SJSA1 (cell line): ENCODE measurements at places on chromosomes 3 and 15.

- no peak for DNase-seq
Measured at GRCh38 chr3:197728487-197728886, 8.2 kb downstream of the RUBCN start.

GRCh38 chr15:64755427-64755940 lies 19.9 kb downstream of the RBPMS2 start:
- no peak for DNase-seq

DNA sequence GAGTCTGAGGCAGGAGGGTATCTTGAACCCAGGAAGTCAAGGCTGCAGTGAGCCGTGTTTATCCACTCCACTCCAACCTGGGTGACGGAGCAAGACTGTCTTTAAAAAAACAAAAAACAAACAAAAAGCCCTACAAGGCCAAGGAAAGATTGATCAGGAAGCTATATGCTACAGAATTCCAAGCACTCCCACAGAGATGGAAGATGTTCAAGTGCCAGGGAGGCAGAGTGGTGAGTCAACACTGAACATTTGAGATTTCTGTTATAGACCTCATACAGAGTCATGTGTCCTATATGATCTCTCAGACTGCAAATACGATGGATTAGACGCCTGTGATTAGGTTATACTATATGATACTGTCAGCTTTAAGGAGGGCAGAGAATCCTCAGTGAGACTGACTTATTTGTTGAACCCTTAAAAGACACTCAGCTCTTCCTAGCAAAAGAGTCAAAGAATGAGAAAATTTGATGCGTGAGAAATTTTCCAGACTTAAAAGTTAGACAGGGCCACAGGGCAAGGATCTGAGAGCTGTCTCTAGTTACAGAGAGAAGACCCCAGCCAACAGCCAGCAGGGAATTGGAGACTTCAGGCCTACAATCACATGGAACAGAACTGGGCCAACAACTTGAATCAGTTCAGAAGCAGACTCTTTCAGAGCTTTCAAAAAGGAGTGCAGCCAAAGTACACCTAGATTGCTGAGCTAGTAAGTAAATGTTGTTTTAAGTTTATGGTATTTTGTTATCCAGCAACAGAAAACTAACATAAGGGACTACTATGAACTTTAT lies 107.6 kb downstream of the PIK3CB start:
- DNase-seq, result no peak

- no peak for DNase-seq
Measured at GRCh38 chr3:16311960-16312451, 47.0 kb downstream of the OXNAD1 start.

DNA sequence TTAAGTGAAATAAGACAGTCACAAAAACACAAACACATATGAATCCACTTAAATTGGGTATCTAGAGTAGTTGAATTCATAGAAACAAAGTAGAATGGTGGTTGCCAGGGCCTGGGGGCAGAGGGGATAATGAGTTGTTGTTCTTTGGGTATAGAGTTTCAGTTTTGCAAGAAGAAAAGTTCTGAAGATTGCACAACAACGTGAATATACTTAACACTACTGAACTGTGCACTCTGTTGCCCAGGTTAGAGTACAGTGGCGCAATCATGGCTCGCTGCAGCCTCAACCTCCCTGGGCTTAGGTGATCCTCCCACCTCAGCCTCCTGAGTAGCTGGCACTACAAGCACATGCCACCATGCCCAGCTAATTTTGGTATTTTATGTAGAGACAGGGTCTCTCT lies 14.9 kb downstream of the GRAMD2A start:
- DNase-seq, result no peak

GRCh38 chr3:99418209-99418635 lies 220.2 kb upstream of the COL8A1 start:
- no peak for DNase-seq

DNA sequence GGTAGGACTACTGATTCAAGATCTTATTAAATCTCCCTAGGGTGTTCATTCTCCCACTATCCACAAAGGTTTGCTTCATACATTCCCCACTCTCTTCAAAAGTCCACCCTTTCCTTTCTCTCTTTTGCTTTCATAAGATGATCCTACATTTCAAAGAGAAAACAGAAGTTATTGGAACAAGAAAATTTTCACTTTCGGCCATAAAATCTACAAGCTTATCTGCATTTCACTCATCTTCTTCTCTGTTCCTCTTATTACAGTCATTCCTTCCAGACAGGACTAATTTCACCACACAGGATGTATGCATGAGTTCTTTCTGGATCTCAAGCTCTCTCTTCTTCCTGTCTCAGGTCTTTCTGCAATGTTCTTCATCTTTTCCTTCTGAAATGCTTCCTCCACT lies 238.7 kb downstream of the ISL2 start:
- DNase-seq, result no peak

DNA sequence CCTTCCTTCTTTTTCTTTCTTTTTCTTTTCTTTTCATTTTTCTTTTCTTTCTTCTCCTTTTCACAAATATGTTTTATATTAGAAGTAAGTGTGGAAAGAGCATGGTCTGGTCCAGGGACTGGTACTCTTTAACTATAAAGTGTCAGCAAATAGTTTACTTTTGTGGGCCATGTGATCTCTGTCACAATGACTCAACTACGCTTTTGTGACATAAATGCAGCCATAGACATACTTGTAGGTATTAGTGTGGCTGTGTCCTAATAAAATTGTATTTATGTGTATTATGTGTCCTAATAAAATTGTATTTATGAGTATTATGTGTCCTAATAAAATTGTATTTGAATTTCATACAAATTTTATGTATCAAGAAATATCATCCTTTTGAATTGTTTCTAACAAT lies 749.1 kb upstream of the ARPP21 start:
- no peak for DNase-seq

GRCh38 chr3:111595232-111595631 lies at the start of gene ZBED2:
Gene ZBED2 (minus strand): TSS chr3:111595346. CDS start chr3:111594201, 1,145 bp downstream.
- no peak for DNase-seq

- DNase-seq, result no peak
Measured at GRCh38 chr15:97072545-97072944, 742.0 kb downstream of the NR2F2 start.

- no peak for DNase-seq
Measured at GRCh38 chr3:39021465-39022285, 30.1 kb downstream of the SCN11A start.

DNA sequence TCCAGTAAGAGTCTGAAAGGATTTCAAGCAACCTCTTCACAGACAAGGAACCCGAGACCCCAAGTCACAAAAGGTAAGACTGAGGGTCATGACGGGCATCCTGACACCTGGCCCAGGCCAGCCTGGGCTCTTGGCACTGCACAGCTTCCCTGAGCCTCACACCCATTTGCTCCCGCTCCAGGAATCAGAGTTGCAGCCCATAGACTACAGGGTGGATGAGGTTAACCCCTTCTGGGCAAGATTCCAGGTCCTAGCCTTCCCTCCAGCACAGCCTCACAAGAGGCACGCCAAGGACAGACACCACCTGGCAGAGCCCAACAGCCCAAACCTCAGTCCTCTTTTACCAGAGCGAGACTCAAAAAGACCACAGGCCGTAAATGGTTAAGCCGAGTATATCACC lies 36.2 kb downstream of the RBPMS2 start:
- no peak for DNase-seq

DNA sequence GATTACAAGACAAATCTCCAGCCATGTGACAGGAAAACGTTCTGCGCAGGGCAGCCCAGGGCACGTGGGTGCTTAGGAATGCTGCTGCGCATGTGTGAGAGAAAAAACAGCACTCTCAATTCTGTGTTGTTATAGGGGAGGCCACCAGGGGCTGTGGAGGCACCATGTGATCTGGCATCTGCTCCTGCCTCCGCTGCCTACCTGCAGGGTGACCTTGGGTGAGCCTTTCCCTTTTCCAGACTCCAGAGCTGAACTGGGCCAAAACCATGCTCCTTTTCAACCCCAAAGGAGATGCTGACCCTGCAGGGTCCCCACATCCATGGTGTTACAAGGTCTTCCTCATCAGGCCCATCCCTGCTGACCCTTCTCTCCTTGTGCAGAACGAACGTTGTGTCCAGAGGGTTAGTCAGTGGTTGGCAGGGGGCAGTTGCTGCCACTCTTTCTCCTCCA lies 81.5 kb upstream of the RASGRF1 start:
- DNase-seq, result no peak

DNA sequence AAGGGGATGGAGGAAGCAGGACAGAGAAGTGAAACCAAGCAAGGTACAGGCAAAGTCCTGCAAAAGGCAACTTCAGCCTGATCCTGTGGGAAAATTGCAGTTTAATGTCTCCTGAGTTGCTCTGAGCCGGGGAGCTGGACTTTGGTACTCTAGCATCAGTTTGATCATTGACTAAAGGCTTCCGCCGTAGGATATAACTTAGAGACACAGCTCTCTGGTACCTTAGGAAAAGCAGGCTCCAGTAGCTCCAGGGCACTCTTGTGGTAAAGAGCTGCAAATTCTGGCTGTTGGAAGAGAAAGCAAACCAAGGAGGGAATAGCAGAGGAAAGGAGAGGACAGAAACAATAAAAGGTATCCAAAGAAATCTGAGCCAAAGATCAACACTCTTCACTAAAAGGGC lies 521.1 kb downstream of the PLOD2 start:
- no peak for DNase-seq

DNA sequence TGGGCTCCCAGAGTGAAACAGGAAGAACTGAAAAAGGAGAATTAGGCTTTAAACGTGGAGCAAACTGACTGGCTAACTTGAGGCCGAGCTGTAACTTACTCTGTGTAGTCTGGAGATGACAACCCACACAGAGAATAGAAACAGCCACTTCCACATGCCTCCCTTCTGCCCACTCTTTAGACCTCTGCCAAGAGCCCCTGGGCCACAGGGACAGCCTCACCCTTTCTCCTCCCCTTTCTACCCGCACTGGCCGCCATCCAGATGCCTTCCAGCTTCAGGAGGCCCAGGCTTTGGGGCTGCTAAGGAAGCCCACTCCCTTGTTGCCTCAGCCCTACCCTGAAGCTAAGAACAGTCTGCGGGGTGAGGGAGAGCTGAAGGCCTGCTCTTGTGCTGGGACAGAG lies 6.8 kb downstream of the ARHGAP31 start:
- no peak for DNase-seq

DNA sequence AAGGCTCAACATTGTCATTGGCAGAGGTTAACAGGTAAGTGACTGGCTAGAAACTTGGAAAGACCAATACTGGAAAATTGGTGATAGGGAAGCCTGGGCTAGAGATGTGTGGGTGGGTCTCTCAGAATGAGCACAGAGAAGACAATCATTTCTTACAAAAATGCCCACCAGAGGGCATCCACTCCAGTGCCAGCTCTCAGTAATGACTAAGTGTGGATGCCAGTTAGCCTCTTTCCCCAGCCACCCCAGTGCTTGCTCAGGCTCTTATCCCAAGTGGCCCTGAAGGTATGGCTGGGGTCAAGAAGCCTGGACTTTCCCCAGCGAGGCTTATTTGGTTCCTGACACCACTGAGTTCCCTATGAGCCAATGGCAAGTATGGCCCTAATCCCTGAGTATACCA lies 115.9 kb upstream of the ST8SIA2 start:
- DNase-seq, result peak; percentile 21

GRCh38 chr3:145776782-145777408 lies 384.1 kb downstream of the PLOD2 start:
- no peak for DNase-seq

- DNase-seq, result peak; percentile 47
Measured at GRCh38 chr3:195001961-195002861, 268.7 kb downstream of the XXYLT1 start.

DNA sequence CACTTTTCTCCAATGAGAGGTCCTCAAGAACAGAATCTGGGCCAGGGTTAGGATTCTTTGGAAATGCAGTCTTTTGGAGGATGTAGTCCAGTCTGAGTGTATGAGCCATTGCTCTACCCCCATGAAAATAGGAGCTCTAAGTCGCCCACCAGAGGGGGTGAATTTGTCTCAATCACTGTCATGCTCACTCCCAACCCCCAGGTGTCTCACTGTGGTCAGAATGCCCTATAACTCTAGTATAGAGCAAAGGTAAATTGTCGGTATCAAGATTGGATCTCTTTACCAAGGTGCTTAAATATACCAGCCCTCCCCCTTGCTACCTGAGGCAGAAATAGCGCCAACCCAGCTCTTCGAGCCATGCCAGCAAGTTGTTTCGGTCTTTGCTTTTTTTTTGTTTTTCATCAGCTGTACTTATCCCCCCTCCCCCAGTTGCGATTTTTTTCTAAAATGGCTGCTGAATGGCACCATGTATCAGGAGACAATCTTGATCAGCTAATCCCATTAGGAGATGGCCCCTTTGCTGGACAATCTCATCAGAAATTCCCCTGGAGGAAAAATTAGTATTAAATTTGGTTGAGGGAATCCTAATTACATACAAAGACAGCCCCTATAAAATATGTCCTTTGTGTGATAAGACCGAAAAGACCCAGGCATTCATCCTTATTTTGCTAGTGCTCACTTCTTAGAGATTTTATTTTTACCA lies 130.7 kb downstream of the EBLN2 start:
- DNase-seq, result no peak

DNA sequence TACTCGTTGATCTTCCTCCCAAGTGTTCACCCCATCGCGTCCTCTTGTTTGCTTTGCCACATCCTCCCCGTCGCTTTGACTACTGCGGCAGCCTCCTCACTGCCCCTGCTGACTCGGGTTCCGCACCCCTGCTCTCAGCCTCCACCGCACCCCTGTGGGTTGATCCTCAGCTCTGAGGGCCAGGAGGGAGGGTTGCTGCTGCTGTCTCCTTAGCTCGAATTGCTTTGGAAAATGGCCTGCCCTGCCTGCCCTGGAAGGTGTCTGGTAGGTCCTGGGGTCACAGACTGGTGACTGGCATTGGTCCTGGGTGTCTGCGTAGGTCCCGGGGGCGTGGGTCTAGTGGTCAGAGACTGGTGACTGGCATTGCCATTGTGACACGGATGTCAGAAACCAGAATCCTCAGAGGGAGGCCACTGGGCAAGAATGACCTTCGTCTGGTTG lies 9.4 kb downstream of the MUC4 start:
- DNase-seq, result no peak

DNA sequence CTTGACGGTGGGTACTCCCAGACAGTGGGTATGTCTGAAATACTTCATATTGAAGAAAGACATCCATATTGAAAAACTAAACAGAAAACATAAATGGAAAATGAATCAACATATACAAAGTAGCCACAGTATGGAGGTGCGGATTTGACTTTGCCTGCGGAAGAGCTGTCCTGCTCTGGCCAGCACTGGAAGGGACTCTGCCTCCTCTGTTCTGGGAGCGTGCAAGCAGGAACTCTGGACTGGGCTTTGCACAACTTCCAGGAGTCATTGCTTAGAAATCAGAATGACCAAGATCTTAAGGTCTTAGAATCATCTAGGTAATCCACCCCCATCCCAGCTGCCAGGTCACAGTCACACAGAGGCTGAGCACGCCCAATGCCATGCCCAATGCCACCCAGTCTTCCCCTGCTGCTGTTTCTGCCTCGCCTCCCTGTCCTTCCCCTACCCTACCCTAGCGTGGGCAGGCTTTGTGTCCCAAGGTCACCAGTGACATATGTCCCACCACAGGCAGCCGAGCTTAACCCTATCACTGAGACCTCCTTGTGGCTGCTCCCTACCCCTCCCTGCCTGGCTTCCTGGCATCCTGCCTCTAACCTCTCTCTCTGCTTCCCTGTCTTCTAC lies 36.3 kb downstream of the CDC25A start:
- DNase-seq, result no peak
